Right ventricle myocardium inferior (tissue), 1 donor: ENCODE measurements at places on chromosomes 7 and 10.

DNA sequence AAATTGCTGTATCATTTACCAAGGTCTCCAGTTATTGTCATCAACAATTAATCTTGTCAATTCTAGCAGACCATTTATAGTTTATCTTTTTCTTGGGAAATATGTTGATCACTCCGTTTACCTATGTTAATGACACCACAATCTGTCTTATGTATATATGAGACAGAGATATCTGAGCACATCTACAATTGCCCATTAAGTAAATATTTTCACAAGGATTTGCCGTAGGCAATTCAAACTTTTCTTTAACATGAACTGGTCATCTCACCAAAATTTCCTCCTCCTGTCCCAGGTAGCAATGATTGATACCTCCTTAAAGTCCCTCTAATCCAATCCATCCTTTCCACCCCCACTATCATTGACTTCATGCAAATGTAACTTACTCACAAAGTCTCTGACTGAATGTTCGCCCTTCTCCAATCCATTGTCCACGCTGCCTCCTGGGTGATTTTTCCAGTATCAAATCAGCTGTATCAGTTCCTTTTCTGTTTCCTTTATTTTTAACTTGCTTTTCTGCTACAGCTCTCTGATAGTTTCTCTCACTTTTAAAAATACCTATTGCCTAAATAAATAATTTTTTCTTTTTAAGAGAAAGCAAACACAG lies 138.3 kb downstream of the GNAT3 start:
- DNase-seq = no peak

DNA sequence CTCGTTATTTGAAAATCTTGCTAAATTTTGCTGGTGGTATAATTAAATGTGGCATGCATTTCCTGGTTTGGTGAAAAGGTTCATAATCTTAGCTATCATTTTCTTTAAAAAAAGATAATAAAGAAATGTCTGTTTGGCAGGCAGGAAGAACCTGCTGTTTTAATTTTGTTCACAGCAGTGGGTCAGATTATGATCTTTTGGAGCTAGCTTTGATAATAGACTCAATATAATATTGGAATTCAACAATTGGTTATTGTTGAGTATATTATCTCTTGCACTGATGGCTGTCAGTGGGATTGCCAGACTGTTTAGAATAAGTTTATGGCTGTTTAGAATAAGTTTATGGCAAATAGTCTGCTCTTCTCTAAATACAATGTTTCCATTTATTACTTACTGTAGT lies 35.1 kb downstream of the MXI1 start:
- no peak for DNase-seq

- no peak for DNase-seq
These were observed 19.8 kb upstream of the CLDN4 start for GRCh38 chr7:73810998-73811360.

DNA sequence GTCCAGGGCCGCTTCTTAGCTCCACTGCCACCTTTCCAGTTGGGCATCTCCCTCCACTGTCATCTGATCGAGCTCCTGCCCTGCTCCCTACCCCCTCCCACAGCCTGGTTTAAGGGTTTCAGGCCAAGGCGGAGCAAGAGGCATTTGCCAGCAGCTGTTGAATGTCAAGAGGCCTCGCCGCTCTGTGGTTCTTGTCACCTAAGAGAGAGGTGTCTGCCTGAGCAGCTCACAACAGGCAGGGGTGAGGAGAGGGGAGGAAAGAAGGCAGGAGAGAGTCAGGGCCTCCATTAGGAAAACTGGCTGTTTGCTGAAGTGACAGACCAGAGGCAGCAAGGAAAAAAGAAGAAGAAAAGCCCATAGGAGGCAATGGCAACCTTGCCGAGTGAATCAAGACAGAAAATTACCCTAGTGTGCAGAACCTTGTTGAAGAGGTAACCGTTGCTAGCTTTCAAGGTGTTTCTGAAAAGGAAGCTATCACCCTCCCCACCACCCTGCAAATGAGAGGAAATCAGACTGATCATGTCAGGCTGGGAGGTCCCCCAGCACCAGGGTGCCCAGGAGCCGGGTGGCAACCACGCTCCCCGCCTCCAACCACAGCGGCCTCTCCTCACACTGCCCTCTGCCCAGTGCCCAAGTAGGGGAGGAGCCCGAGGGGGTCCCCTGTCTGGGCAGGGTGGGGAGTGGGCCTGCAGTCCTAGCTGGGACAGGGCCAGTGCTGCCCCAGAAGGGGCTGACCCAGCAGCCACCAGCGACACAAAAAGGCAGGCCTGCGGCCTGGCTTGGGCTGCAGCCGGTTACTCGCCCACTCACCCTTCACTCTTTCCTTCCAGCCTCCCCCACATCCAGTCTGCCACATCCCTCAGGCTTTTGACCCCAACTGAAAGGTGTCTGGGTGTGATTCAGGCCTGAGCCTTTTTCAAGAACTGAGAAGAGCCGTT lies 7.1 kb downstream of the GATA3 start:
- DNase-seq = peak; percentile 35

DNA sequence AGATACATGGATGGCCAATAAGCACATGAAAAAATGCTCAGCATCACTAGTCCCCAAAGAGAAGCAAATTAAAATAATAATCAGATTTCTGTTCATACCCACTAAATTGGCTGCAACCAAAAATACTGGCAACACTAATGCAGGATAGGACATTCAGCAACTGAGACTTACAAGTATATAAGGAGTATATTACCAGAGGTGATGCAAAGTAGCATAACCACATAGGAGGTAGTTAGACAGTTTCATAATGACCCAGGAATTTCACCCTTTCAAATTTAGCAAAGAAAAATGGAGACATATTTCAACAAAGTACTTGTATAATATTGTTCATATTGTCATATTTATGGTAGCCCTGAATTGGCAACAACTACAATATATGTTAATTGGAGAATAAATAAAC lies 727.8 kb downstream of the GRID1 start:
- DNase-seq = no peak

GRCh38 chr10:1679821-1680650 lies 57.3 kb downstream of the ADARB2 start:
- no peak for DNase-seq

- peak; percentile 90 for DNase-seq
These were observed 31.8 kb upstream of the OCM2 start for GRCh38 chr7:98021588-98022351.

DNA sequence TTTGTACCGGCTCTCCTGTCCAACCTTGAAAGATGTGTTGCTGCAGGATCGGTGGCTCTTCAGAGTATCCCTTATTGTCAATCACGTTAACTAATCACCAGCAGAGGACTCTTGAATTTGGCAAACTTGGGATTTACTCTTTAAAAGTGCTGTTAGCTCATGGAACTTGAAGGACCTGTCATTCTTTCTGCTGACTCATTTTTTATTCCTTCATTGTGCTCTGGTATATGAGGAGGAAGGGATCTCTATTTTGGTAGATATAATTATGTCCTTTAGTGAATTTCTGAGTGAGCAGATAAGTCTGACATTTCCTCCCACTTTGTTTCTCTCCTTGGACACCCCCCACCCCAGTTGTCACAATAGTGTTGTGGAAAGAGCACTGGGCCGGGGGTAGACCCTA lies 175.1 kb upstream of the HDAC9 start:
- no peak for DNase-seq

- no peak for DNase-seq
These were observed 68.2 kb downstream of the C10orf143 start for GRCh38 chr10:130042381-130042780.

- no peak for DNase-seq
These were observed 163.2 kb upstream of the SHH start for GRCh38 chr7:155975490-155975889.

DNA sequence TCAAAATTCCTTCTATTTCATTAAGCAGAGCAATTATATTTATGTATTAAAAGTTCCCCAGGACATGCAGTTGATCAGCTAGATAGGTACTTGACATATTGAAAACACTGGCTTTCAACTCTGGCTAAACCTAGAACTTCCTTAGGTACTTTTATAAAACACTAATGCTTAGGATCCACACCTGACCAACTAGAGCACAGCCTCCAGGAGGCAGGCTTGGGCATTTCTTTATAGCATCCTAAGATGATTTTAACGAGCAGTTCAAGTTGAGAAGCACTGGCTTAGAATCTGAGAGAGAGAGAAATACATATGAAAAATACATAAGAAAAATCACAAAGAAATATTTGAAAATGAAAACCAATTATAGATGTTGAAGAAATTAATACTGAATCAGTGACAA lies 20.8 kb downstream of the SLC26A5 start:
- no peak for DNase-seq

- no peak for DNase-seq
These were observed 30.9 kb upstream of the ITGB8 start for GRCh38 chr7:20299647-20300312.

GRCh38 chr7:129184981-129185670 lies 3.3 kb upstream of the SMO start:
- no peak for DNase-seq

GRCh38 chr10:62540389-62540788 lies 166.2 kb downstream of the ZNF365 start:
- DNase-seq = no peak

- no peak for DNase-seq
These were observed 130.2 kb upstream of the CTTNBP2 start for GRCh38 chr7:118003476-118003875.

DNA sequence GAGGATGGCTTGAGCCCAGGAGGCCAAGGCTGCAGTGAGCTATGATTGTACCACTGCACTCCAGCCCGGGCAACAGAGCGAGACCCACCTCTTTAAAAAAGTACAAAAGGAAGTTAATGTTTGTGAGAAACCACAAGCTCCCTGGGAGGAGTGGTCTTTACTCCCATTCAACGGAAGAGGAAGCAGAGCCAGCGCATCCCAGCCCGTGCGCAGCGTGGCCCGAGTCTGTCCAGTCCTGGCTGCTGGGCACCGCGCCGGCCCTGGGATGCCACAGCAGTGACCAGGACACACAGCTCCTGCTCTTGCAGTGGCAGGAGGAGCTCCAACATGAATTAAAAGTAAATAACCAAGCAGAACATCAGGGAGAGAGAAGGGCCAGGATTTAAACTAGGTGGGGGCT lies 68.4 kb downstream of the ELFN1 start:
- no peak for DNase-seq

- DNase-seq = peak; percentile 50
These were observed 42.6 kb upstream of the CFAP46 start for GRCh38 chr10:132984801-132985545.

- DNase-seq = no peak
These were observed 218.0 kb downstream of the BMPER start for GRCh38 chr7:34123316-34123715.

DNA sequence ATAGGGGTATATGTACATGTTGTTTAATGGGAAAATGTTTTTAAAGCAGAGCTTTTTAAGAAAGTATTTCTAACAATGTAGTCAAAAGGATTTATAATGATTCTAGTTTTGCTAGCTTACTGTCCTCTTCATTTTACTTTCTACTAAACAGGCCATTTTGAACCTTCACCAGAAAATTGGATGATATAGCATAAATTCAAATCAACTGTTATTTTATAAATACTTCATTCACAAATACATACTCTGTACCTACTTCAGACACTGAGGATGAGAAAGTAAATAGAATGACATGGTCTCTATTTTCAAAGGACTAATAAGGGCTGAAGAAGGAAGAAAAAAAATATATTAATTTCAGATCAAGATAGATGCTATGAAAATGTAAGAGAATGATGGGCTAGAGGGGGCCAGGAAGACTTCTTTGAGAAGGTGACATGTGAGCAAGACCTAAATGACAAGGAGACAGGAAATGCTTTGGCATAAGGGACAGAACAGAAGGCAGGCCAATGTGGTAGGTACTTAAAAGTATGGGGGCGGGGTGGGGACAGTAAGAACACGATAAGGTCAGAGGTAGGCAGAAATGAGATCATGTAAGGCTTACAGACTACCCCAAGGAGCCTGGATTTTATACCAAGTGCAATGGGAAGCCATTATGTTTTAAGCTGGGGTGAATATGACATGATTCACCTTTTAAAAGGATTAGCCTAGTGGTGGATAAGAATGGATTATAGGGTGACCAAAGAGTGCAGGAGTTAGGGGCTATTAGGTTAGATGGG lies 5.2 kb downstream of the NAMPT start:
- no peak for DNase-seq

DNA sequence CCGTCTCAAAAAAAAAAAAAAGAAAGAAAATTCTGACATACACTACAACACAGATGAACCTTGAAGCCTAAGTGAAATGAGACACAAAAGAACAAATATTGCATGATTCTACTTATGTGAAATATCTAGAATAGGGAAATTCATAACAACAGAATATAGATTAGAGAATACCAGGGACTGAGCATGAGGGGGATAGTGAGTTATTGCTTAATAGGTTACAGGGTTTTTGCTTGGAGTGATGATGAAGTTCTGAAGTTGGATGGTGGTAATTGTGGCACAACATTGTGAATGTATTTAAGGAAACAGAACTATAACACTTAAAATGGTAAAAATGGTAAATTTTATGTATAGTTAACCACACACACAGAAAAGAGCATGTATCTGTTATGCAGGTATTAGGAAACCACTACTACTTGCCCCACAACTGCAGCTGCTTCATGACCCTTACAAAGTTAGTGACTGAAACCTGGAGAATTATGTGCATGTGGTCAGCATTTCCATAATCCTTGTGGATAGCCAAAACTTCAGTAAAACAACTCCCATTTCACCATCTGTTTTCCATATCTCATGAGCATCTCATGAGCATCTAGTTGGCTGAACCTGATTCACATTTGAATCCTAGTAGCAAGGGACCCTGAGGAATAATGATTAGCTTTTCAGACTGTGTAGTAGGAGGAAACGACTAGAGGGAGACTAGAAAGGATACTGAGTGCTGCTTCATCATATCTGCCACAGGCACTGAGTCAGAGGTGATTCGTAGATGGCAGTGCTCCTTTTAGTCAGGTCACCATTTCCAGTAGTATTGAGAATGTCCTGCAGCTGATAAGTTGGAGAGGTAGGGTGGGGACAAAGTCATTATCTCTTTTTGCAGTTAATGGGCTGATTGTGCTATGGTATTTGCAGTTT lies 26.3 kb downstream of the SAMD8 start:
- DNase-seq = no peak

DNA sequence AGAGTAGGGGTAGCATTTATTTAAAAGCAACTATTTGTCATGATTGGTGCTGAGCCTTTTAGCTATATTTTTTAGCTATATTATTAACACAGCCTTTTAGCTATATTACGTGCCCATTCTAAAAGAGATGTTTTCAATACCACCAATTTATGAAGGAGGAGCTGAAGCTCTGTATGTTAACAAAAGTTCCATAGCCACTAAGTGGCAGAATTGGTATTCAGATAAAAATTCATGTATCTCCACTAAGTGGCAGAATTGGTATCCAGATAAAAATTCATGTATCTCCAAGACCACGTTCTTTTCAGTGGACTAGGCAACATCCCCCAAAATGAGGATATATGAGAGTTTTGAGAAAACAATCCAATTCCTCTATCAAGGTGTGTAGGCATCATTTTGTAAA lies 268.6 kb downstream of the HGF start:
- no peak for DNase-seq

GRCh38 chr7:18521945-18522566 lies 26.5 kb downstream of the HDAC9 start:
- no peak for DNase-seq
